ENCODE measurements at places on chromosomes 13 and 19.

- DNase-seq: no peak
These were observed 45.0 kb downstream of the SLC15A1 start for GRCh38 chr13:98707281-98707999.

- no peak for DNase-seq
These were observed 39.1 kb downstream of the MIPEP start for GRCh38 chr13:23850134-23850533.

- no peak for DNase-seq
These were observed 52.4 kb downstream of the ZNF676 start for GRCh38 chr19:22144394-22144793.

DNA sequence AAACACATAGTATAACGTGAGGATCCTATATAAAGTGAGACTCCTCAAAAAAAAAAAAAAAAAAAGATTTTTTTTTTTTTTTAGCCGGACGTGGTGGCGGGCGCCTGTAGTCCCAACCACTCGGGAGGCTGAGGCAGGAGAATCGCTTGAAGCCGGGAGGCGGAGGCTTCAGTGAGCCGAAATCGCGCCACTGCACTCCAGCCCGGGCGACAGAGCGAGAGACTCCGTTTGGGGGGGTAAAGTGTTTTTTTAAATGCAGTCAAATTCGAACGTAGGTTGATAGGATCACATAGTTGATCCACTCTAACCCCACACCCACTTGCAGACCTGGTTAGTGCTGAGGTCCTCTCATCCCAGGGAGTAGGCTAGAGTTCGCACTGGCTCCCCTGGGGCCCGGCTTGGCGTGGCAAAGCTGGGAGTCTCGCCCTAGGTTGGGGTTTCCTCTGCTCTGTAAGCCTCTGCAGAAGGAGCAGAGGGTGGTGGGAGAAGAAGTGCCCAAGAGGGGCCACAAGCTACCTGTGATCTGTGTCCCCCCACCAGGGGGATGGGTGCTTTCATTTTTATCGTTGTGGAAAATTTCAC is 6.5 kb downstream of the RNF225 start:
- no peak for DNase-seq

DNA sequence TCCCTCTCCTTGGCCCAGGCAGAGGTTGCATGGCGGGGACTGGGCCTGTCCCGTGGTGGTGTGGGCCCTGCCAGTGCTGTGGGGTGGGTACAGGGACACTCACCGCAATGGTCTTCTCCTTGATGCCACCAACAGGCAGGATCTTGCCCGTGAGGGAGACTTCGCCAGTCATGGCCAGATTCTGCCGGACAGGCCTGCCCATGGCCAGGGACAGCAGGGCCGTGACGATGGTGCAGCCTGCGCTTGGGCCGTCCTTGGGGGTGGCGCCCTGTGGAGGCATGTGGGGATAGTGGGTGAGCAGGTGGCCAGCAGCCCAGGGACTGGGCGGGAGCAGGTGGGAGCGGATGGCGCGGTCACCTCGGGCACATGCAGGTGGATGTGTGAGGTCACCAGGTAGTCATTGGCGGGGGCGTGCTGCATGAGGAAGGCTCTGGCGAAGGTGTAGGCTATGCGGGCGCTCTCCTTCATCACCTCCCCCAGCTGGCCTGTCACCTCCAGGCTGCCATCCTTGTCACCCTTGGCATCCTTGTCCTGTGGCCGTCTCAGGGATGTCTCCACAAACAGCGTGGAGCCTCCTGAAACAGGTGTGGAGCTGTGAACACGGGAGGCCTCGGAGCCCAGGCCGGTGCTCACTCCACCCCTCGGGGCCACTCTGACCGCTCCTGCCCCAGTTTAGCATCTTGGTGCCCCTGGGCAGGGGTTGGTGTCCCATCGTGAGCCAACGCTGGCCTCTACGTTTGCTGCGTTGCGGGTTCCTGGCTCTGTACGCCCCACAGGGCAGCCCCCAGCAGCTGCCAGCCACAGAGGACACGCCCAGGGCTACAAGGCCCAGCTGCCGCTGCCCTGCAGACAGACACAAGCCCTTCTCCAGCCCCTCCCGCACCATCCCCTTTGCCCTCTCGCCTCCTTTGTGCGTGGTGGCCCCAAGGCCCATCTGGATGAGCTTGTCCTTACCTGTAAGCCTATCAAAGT is 3.4 kb downstream of the RPL36 start:
- DNase-seq: no peak

DNA sequence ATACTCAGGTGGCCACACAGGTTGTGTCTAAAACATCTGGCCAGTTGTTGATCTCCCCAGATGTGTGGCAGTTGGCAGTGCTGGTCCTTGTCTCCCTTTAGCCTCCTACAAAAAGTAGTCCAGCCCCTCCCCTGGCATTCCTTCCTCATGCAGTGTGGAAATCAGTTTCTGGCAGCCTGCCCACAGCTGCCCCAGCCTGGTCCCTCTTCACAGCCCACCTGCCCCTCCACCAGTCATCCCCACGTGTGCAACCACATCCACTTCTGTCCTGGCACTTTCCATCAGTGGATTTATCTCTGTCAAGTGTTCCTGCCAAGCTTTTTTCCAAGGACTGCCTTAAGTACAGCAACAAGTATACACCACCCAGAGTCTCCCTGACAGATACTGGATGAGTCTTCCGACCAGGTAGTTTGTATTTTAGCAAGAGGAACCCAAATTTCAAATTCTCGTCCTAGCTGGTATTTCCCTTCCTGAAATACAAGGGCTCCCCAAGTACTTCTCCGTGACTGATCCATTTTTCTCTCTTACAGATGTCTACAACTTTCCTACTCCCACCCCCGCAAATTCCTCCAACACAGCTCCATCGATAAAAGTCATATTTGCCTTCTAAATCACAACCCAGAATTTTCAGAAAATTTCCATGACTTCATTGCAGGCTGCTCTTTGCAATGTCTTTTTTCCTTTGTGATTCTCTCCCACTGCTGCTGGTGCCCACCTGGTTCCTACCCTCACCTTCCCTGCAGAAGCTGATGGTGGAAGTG is 313.5 kb downstream of the FOXO1 start:
- peak; percentile 26 for DNase-seq

Data from thyroid gland (tissue), 4 donors.